ENCODE measurements at places on chromosomes 2 and 18. TPM values are rescaled to one million over a fixed set of nuclear protein-coding genes. Genes with fewer than 3 reads are reported as not detected.

- H3K4me3 ChIP-seq, result no peak overlapping the region
- H3K36me3 ChIP-seq, result no peaks in the 10 kb centered on the region
- no peaks in the 10 kb centered on the region for H3K27me3 ChIP-seq
- H3K4me1 ChIP-seq, result no peaks in the 10 kb centered on the region
- no peak for DNase-seq
Observed at GRCh38 chr18:70398076-70398475, 109.2 kb downstream of the SOCS6 start.

DNA sequence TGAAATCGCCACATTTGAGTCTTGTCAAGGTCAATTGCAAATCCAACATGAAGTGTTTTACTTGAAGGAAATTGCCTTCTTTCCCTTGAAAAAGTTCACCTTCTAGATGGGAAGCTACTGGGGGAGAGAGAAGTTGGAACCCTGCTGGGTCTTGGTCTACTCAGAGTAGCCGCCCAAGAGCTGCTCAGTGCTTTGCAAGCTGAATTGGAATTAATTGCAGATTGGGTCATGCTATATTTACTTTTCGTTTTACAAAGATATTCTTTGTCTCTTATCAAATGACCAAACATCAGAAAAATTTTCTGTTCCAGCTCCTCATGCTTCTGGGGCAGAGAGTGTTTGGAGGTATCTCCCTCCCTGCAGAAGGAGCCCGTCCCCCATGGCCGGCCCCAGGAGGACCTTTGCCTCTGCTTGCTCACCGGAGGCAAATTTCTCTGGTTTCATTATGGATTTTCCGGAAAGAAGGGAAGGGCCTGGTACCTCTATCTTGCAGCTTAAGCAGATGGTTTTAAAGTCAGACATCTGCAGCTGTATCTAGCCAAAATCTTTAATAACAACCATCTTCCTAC, 289.7 kb downstream of the MYT1L start:
- no peak overlapping the region for H3K4me3 ChIP-seq
- no peaks in the 10 kb centered on the region for H3K27me3 ChIP-seq
- DNase-seq, result no peak
- no peaks in the 10 kb centered on the region for H3K4me1 ChIP-seq

DNA sequence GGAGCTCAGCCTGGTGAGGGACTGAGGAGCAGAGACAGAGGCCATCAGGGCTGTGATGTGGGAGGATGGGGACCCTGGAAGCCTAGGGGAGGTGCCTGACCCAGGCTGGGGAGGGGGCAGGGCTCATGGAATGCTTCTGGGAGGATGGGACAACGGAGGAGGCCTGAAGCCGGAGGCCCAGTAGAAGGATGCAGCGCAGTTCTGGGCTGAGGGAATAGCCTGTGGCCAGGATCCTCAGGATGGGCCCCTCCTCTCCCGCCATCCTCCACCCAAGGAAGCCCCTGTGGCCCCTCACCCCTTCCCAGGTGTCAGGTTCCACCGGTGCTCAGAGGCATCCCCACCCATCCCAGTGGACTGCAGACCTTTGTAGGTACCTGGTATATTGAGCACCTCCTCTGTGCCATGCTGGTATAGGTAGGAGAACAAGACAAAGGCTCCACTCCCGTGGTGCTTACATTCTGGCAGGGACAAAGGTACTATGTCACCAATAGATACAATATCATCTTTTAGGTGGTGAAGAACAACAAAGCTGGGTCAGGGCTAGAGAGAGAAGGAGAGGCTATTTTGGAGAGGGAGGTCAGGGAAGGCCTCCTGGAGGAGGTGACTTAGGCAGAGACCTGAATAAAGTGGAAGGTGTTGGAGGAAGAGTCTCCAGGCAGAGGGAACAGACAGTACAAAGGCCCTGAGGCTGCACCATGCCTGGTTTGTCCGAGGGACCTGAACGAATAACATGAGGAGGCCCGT, 2.7 kb downstream of the ZAP70 start:
- peaks cover 87% of the 10 kb centered on the region for H3K4me1 ChIP-seq
- peaks cover 67% of the 10 kb centered on the region for H3K36me3 ChIP-seq
- no peaks in the 10 kb centered on the region for H3K27me3 ChIP-seq
- peak overlapping the region; percentile 95 for H3K4me3 ChIP-seq
- no peak for DNase-seq

DNA sequence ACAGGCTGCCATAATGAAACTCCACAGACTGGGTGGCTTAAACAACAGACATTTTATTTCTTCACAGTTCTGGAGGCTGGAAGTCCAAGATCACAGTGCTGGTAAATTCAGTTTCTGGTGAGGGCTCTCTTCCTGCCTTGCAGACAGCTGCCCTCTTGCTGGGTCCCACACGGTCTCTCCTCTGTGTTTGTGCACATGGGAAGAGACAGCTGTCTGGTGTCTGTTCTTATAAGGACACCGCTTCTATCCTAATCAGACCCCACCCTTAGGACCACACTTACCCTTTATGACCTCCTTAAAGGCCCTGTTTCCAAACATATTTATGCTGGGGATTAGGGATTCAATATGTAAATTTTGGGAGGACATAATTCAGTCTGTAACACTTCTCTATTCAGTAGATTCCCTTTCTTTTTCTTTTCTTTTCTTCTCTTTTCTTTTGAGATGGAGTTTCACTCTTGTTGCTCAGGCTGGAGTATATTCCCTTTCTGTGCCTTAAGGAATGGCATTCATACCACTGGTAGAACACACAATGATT, 18.9 kb downstream of the CTIF start:
- no peak for DNase-seq
- peaks cover 4% of the 10 kb centered on the region for H3K27me3 ChIP-seq
- H3K4me3 ChIP-seq, result no peak overlapping the region
- H3K4me1 ChIP-seq, result no peaks in the 10 kb centered on the region
- H3K27ac ChIP-seq, result no peak overlapping the region

DNA sequence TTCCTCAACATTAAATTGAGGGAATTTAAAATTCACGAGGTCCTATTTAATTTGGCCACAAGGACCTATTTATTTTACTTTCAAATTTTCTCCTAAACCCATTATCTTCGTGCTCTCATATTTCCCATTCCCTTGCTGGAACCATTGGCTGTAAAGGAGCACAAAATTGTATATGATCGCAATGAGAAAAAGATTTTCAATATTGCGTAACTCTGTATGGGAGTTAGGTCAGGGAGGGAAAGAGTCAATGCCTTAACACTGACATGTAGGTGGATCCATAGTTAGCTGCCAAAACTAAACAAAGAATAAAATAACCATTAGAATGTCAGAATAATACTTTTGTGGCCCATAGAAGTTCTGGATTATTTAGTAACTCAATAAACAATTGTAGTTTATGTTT, 40.6 kb upstream of the ZC3H15 start:
- no peak for DNase-seq
- H3K4me3 ChIP-seq, result no peak overlapping the region
- no peak overlapping the region for H3K27ac ChIP-seq
- H3K4me1 ChIP-seq, result no peaks in the 10 kb centered on the region
- no peaks in the 10 kb centered on the region for H3K36me3 ChIP-seq

- peak; percentile 2 for DNase-seq
- no peaks in the 10 kb centered on the region for H3K36me3 ChIP-seq
- H3K4me3 ChIP-seq, result no peak overlapping the region
- peaks cover 3% of the 10 kb centered on the region for H3K27me3 ChIP-seq
Observed at GRCh38 chr2:2825062-2825461, 494.0 kb upstream of the MYT1L start.

GRCh38 chr2:112529757-112530156, 12.5 kb upstream of the POLR1B start:
- no peak overlapping the region for H3K4me3 ChIP-seq
- H3K36me3 ChIP-seq, result peaks cover 39% of the 10 kb centered on the region
- no peak for DNase-seq
- H3K4me1 ChIP-seq, result no peaks in the 10 kb centered on the region

DNA sequence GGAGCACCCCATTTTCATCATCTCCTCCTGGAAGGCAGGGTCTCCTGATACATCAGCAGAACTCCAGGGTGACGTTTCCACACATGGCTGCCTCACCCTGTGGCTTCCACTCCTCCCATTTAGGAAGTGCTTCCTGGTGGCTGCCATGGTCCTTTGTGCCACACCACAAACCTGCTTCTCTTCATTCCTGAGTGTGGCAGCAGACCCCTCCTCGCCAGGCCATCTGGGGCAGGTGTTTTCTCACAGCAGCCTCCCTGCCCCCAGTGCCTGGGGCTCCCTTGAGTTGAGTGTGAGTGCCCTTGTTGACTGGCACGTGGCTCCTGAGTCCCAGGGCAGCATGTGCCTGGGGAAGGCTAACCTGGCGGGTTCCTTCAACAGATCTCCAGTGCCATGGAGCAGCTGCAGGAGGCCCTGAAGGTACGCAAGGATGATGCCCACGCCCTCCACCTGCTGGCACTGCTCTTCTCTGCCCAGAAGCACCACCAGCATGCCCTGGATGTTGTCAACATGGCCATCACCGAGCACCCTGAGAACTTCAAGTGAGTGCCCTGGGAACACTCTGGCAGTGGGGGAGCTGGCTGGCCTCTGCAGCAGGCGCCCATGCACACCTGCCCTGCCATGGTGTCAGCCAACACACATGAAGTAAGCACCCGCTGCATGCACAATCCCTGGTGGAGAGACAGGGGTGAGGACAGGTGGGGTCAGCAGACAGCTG, 113.4 kb upstream of the MCFD2 start:
- H3K4me1 ChIP-seq, result peaks cover 5% of the 10 kb centered on the region
- H3K27ac ChIP-seq, result no peak overlapping the region

DNA sequence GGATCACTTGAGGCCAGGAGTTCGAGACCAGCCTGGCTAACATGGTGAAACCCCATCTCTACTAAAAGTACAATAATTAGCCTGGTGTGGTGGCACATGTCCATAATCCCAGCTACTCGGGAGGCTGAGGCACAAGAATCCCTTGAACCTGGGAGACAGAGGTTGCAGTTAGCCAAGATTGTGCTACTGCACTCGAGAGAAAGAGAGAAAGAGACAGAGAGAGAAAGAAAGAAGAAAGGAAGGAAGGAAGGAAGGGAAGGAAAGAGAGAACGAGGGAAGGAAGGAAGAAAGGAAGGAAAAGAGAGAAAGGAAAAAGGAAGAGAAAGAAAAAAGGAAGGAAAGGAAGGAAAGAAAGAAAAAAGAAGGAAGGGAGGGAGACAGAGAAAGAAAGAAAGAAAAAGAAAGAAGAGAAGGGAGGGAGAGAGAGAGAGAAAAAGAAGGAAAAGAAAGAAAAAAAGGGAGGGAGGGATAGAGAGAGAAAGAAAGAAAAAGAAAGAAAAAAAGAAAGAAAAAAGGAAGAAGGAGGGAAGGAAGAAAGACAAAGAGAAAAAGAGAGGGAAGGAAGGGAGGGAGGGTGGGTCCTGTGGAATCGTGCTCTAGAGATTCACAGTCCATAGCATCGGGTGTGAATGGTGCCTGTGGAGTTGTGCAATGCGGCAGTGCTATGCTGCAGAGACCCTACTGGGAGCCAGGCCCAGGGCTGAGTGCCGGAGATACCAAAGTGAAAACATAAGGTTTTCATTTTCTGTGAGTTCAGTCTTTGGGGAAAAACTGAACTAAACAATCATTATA, 4.6 kb upstream of the SDC1 start:
- no peaks in the 10 kb centered on the region for H3K36me3 ChIP-seq
- H3K4me1 ChIP-seq, result peaks cover 6% of the 10 kb centered on the region
- DNase-seq, result no peak
- H3K27ac ChIP-seq, result no peak overlapping the region

DNA sequence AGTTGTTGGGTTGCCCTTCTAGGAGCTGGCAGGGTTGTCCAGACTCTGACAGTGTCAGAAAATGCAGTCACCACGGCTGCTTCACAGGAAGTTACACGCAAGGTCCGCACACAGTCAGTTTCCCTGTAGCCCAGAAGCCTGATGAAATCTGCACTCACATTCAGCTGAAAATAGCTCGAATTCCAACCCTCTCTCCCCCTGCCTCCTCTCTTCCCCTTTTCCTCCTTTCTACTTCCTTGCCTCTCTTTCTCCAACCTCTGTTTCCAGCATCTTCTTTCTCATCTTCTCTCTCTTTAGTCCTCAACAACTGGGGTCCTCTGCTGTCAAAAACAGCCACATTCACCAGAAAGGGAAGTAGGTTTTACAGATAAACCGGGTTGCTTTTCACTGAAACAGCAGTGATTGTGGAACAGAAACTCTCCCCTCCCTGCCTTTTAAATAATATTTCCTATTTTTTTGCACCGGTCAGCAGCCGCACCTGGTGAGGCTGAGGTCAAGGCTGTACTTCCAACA, 69.3 kb downstream of the BCL11A start:
- H3K36me3 ChIP-seq, result no peaks in the 10 kb centered on the region
- H3K4me1 ChIP-seq, result peaks cover 2% of the 10 kb centered on the region
- H3K27me3 ChIP-seq, result peaks cover 10% of the 10 kb centered on the region
- H3K27ac ChIP-seq, result no peak overlapping the region

DNA sequence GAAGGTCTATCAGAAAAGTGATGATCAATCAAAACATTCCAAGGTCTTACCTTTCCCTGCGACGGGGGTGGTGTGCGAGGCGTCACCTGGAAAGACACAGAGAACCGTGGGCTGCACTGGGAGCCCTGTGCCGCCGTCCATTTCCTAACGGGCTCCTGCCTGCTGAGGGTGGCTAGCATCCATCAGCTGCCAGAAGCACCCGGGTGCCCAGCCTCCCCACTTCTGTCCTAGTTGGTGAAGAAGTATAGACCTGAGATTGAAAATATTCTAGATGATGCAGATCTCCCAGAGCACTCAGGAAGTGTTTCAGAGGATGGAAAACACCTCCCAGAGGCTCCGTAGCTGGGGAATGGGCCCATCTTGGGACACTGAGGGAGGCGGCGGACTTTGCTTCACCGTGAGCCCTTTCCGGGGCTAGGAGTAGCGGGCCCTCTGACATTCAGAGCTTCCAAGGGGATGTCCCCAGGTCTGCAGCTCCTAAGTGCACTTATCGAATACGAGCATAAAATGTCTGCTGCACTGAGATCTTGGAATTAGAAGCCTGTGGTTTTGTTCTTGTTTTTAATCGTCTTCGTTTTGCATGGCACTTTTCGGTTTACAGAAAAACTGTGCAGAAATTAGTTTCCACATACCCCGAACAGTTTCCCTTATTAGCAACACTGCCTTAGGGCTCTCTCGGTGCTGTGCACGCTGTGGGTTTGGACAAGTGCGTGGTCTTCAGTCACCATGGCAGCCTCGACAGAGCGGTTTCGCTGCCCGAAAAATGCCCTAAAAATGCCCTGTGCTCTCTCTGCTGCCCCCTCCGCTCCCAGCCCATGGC, 143.5 kb downstream of the MBP start:
- no peaks in the 10 kb centered on the region for H3K4me1 ChIP-seq
- H3K27ac ChIP-seq, result no peak overlapping the region
- H3K36me3 ChIP-seq, result no peaks in the 10 kb centered on the region
- no peaks in the 10 kb centered on the region for H3K27me3 ChIP-seq

GRCh38 chr18:49707599-49707998, 105.7 kb downstream of the ACAA2 start:
- H3K4me1 ChIP-seq, result no peaks in the 10 kb centered on the region
- no peak for DNase-seq
- peaks cover 13% of the 10 kb centered on the region for H3K27me3 ChIP-seq
- H3K36me3 ChIP-seq, result no peaks in the 10 kb centered on the region

The C2orf66 gene
- total RNA-seq, result 0.20 TPM

The SOX11 gene
- not detected for total RNA-seq

The C1QL2 gene
- total RNA-seq, result not detected

The APCDD1 gene
- not detected for total RNA-seq

The MYO7B gene
- total RNA-seq, result 0.69 TPM

The CCDC74A gene
- 3.0 TPM for total RNA-seq

The HOXD13 gene
- total RNA-seq, result not detected

Data from activated CD4-positive, alpha-beta T cell treated with anti-CD3 and anti-CD28 coated beads, Interleukin-2, amount 10 ng/mL, durations not matched to agents 7 days and 5 days (primary cell).